ENCODE measurements at places on chromosomes 7 and 10. TPM values are rescaled to one million over a fixed set of nuclear protein-coding genes. Genes with fewer than 3 reads are reported as not detected.
A peak's percentile ranks its signal among the peaks of the same experiment; 100 is the strongest.

DNA sequence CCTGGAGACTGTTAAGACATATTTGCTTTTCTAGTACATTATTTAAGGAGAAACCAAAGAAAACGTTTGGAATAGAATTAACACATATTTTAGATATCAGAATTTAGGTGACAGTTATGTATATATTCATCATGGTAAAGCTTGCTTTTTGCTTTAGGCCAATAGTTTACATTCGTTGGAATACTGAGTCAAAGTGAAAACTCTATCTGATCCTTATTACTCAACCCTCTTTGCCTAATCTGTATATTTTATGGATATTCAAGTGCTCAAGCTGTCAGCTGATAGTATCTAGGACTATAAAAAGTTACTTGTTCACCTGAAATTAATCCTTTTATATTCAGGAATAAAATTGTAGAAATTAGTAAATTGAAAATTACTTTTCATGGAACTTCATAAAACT, 61.1 kb downstream of the VPS50 start:
- DNase-seq: no peak

DNA sequence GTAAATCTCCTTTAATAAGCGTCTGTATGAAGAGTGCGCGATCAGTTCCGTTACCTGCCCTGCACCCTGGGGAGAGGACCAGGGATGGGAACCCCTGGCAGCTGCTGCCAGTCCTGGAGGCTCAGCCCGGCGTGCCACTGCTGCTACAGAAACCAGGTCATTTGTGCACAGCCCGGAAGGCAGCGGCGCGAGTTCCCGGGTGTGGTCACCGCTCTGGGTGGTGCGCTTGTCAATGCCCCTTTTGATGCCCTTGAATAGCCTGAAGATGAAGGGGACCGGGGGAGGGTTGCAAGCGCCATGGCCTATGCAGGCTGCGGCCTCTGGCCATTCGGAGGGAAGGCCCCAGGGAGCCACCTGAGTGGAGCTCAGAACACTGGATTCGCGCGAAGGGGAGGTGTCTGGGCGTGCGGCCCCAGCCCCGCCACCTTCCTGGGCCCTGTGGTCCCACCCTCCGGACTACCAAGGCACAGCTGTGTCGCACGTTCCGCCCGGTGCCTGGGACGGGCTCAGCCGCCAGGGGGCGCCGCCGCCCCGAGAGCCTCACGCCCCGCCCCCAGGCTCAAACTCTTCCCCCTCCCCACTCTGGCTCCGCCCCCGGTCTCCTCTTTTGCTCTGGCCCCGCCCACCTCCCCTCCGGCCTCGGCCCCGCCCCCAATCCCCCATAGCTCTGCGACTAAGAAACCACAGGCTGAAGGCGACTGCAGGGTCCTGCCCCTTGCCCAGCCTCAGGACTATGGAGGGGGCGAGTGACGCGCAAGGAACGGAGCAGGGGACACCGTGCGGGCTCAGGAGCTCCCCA, 16.5 kb downstream of the AP5Z1 start:
- peak; percentile 81 for DNase-seq

The TUBAL3 gene
- polyA plus RNA-seq: not detected

DNA sequence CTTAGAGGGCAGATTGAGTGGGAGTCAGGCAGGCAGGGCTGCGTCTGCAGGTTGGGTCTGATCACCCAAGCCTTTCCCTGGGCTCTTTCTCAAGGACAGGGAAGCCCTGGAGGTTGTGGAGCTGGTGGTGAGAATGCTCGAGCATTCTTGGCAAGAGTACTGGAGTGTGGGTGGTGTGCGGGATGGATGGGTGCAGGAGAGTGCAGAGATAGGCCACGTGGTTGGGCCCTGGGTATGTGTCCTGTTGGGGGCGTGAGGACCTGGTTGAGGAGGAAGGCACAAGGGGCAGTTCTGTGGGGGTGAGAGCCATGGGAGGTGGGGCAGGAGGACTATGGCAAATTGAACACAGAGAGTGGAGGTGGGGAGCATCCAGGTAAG, 135.9 kb downstream of the PTPN20 start:
- no peak for DNase-seq

The SPDYE6 gene
- polyA plus RNA-seq: 11.5 TPM

DNA sequence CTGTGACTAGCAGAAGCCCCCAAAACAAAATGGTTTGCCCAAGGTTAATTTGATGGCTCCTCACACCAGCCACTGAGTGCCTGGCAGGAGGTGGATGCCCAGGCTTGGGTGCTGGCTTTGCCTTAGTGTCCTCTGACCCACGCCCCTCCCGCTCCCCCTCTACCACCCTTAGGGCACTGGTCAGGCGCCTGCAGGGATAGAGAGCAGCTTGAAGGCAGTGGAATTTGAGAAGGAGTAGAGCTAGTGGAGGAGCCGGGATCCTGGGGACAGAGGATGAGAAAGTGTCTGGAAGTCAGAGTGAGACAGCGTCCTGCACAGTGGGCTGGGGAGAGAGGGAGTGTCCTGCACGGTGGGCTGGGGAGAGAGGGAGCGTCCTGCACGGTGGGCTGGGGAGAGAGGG, 139.4 kb downstream of the DNAJB6 start:
- DNase-seq: no peak

The MYO3A gene
- 0.83 TPM for polyA plus RNA-seq

GRCh38 chr10:101061624-101062231, at the start of gene KAZALD1:
KAZALD1 (plus strand) TSS chr10:101061989; CDS start chr10:101062593, 604 bp downstream.
- DNase-seq: peak; percentile 96

The AVPI1 gene
- 7.3 TPM for polyA plus RNA-seq

The TACC2 gene
- 136 TPM for polyA plus RNA-seq

DNA sequence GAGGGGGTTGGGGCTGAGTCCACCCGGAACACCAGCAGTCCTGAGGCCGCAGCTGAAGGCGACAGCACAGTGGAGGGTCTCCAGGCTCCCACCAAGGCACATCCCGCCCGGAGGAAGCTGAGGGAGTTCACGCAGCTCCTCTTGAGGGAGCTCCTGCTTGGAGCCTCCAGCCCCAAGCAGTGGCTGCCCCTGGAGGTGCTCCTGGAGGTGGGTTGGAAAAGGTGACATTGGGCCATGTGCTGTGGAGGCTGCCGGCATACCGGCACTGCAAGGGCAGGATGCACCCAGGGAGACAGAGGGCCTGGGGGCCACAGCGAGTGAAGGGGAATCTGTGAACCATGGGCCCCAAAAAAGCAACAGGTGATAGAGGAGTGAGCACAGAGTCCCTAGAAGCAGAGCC, 119.4 kb downstream of the LRRC18 start:
- no peak for DNase-seq

All from hindlimb muscle (tissue), 1 donor.